Liver (tissue), 10 donors: ENCODE measurements at places on chromosomes 4 and X. TPM values are rescaled to one million over a fixed set of nuclear protein-coding genes. Genes with fewer than 3 reads are reported as not detected.

Gene GPR50
- not detected for total RNA-seq

Gene SORCS2
- total RNA-seq, result 1.3 TPM

Gene TCP11X2
- total RNA-seq, result not detected

Gene SSX2B
- not detected for total RNA-seq

Gene OPRPN
- total RNA-seq, result not detected

Gene PRR32
- not detected for total RNA-seq

Gene RAB33A
- total RNA-seq, result 0.50 TPM

Gene FRMPD4
- total RNA-seq, result 0.08 TPM

Gene TREX2
- total RNA-seq, result 1.2 TPM

Gene CFI
- 598 TPM for total RNA-seq

Gene UNC5C
- total RNA-seq, result 1.2 TPM

Gene ATP2B3
- not detected for total RNA-seq

Gene EGFL6
- total RNA-seq, result 0.23 TPM

Gene TBX22
- total RNA-seq, result not detected

Gene BTC
- total RNA-seq, result 0.09 TPM

Gene FREM3
- not detected for total RNA-seq

Gene RAB39B
- 0.75 TPM for total RNA-seq

Gene APOO
- 5.4 TPM for total RNA-seq

Gene SRPX2
- total RNA-seq, result 0.47 TPM

Gene ODAPH
- total RNA-seq, result not detected

Gene SPANXC
- total RNA-seq, result not detected

Gene MGAT4D
- total RNA-seq, result not detected

Gene PROM1
- total RNA-seq, result 3.8 TPM

Gene MPP1
- 24.3 TPM for total RNA-seq

Gene CT45A10
- not detected for total RNA-seq

Gene FAM9A
- total RNA-seq, result not detected
